ENCODE measurements at places on chromosomes 13 and 19. TPM values are rescaled to one million over a fixed set of nuclear protein-coding genes. Genes with fewer than 3 reads are reported as not detected.
A peak's percentile ranks its signal among the peaks of the same experiment; 100 is the strongest.

DNA sequence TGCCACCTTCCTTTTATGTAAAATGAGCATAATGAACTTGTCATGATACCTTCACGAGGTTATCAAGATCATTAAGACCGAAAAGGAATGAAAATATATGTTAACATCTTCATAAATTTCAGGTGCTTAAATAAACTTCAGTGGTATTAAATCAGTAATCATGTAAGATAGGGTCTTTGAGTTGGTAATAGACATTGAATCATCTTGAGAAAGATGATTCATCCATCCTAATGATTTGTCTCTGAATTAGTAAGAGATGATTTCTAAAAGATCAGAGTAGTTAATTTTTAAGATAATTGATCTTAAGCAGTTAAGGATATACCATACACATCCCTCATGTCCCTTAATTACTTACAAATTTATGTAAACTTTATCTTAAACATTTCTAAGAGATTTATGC, 52.0 kb downstream of the COG3 start:
- H3K27ac ChIP-seq: no peak overlapping the region
- H3K4me3 ChIP-seq: no peak overlapping the region
- no peaks in the 10 kb centered on the region for H3K27me3 ChIP-seq
- no peaks in the 10 kb centered on the region for H3K4me1 ChIP-seq
- H3K36me3 ChIP-seq: peaks cover 25% of the 10 kb centered on the region

GRCh38 chr13:79451500-79451962, 29.4 kb upstream of the NDFIP2 start:
- H3K36me3 ChIP-seq: no peaks in the 10 kb centered on the region
- no peak overlapping the region for H3K4me3 ChIP-seq
- H3K4me1 ChIP-seq: no peaks in the 10 kb centered on the region

ZNF878 gene
- total RNA-seq: 5.6 TPM

ZNF468 gene
- 34.7 TPM for total RNA-seq

DNA sequence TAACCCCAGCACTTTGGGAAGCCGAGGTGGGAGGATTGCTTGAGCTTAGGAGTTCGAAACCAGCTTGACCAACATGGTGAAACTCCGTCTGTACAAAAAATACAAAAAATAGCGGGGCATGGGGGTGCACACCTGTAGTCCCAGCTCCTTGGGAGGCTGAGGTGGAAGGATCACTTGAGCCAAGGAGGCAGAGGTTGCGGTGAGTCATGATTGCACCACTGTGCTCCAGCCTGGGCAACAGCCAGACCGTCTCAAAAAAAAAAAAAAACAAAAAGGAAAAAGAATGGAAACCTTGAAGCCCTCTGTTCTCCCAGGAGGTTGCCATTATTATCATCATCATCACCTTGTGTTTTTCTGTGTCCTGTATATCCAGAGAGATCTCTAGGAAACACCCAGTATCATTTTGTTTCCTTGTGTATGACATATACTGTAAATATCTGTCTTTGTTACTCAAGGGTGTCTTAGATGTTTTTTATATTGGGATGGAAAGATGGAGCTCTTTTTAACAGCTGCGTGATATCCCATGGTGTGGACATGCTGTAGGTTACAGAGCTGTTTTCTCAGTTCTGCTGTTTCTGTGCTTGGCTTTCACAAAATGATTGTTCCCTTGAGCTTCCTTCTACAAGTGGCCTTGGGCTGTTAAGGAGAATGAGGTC, 11.8 kb downstream of the CHAF1A start:
- peaks cover 3% of the 10 kb centered on the region for H3K4me1 ChIP-seq
- H3K4me3 ChIP-seq: peak overlapping the region; percentile 71
- peak overlapping the region; percentile 11 for H3K27ac ChIP-seq
- H3K27me3 ChIP-seq: no peaks in the 10 kb centered on the region

DNA sequence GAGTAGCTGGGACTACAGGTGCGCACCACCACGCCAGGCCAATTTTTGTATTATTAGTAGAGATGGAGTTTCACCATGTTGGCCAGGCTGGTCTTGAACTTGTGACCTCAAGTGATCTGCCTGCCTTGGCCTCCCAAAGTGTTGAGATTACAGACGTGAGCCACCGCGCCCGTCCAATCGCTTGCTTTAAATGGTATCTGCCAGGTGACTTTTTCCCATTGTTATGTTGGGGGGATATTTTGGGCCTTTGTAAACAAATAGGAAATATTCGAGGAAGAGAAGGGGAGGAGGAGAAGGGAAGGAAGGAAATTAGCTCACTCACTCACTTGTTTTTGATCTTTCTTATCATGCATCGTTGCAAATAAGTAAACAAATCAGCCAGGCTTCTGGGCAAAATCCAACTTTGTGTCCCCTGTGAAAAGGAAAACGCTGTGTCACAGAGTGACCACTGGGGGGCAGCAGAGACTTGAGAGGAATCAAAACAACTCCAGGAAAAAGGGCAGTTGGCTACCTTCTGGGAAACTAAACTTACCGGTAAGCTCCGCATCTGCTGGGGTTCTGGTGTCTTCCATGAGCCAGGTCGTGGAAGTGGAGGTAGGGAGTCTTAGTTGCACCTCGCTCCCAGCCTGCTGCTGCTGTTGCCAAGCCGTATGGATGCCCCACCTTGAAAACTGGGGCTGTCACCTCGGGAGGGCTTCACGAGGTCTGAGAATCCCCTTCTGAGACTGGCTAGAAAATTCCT, 9.3 kb upstream of the RANBP3 start:
- no peak overlapping the region for H3K27ac ChIP-seq
- H3K36me3 ChIP-seq: no peaks in the 10 kb centered on the region
- no peak overlapping the region for H3K4me3 ChIP-seq
- no peaks in the 10 kb centered on the region for H3K27me3 ChIP-seq

DNA sequence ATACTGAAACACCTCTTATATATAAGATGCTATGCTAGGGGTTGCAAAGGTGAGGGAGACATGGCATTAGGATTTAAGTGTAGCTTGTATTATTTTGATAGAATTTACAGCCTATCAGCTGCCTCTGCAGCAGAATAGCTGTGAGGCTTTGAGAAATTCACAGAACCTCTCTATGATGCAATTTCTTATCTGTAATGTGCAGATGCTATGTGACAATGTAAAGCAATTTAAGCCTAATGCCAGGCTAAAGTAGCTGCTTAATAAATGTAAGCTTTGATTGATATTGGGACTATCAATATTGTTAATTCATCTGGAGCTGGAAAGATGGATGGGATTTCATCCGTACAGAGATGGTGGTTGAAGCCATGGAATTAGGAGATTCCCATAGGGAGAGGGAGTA, 1.6 kb downstream of the ADGRE3 start:
- H3K4me3 ChIP-seq: no peak overlapping the region
- no peaks in the 10 kb centered on the region for H3K4me1 ChIP-seq
- DNase-seq: no peak
- no peaks in the 10 kb centered on the region for H3K36me3 ChIP-seq
- H3K27ac ChIP-seq: no peak overlapping the region
- H3K27me3 ChIP-seq: no peaks in the 10 kb centered on the region

DNA sequence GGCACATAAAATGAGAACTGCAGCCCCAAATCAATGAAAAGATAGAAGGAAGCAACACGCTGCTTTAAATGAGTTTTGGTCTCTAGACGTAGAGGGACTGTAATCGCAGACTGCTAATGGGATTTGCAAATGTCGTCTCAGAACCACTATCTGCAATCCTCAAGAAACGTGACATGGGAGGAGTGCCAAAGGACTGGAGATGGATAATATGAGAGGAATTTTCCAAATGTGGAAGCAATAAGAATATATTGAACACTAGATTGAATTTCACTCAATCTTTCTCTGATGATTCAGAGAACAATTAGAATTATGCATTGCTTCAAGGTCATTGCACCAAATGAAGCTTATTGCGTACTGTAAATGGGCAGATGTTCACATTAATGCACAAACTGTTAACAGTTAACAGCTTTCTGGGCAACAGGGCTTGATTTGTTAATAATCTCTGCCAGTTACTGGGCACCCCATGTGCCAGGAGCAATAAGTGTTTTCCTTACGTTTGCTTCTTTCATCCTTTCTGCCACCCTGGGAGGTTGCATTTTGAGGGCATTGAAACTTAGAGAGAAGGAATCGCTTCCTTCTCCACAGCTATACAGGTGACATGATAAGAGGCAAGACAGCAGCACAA, 62.8 kb upstream of the WASF3 start:
- 0 out of 2 replicates have a peak, but pooled peaks cover 4% of the 10 kb centered on the region for H3K4me1 ChIP-seq
- H3K27ac ChIP-seq: no peak overlapping the region
- H3K27me3 ChIP-seq: no peaks in the 10 kb centered on the region

DNA sequence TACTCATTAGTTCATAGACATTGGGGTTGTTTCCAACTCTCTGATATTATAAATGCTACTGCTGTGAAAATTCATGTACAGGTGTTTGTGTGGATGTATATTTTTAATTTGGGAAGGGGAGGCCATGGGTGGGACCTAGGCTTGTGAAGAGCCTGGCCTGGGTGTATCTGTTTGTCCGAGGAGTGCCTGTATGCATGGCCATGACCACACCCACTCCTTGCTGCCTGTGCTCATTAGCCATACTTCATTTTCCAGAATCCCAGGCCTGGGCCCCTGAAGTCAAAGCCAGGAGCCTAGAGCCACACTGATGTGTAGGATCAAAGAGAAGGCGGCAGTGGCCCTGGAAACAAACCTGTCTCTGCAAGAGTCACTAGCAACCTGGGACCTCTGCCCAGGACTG, 10.4 kb downstream of the ERVK3-1 start:
- no peak overlapping the region for H3K27ac ChIP-seq
- H3K27me3 ChIP-seq: no peaks in the 10 kb centered on the region
- peaks cover 45% of the 10 kb centered on the region for H3K36me3 ChIP-seq
- H3K4me1 ChIP-seq: no peaks in the 10 kb centered on the region

POP4 gene
- total RNA-seq: 53.6 TPM

IGFL4 gene
- total RNA-seq: 0.33 TPM

FFAR2 gene
- not detected for total RNA-seq

DNA sequence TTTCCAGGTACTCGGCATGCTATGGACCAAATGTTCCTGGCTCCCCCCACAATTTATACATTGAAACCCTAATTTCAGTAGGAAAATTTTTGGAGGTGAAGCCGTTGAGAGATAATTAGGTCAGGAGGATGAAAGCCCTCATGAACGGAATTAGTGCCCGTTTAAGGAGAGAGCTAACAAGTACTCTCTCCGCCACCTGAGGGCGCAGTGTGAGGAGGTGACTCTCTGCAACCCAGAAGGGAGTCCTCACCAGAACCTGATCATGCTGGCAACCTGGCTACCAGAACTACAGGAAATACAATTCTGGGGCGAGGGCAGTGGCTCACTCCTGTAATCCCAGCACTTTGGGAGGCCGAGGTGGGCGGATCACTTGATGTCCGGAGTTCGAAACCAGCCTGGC, 397.8 kb downstream of the SLITRK5 start:
- H3K27ac ChIP-seq: no peak overlapping the region
- no peaks in the 10 kb centered on the region for H3K36me3 ChIP-seq
- no peaks in the 10 kb centered on the region for H3K27me3 ChIP-seq
- H3K4me3 ChIP-seq: no peak overlapping the region
- H3K4me1 ChIP-seq: no peaks in the 10 kb centered on the region

- H3K27ac ChIP-seq: no peak overlapping the region
- DNase-seq: no peak
- no peaks in the 10 kb centered on the region for H3K4me1 ChIP-seq
- H3K27me3 ChIP-seq: no peaks in the 10 kb centered on the region
Measured at GRCh38 chr19:56969759-56970178, 129.2 kb upstream of the PEG3 start.

GRCh38 chr19:28727480-28728159, 485.3 kb downstream of the UQCRFS1 start:
- H3K27ac ChIP-seq: no peak overlapping the region
- H3K36me3 ChIP-seq: no peaks in the 10 kb centered on the region
- no peaks in the 10 kb centered on the region for H3K4me1 ChIP-seq
- no peak overlapping the region for H3K4me3 ChIP-seq
- DNase-seq: peak; percentile 83
- no peaks in the 10 kb centered on the region for H3K27me3 ChIP-seq

LSR gene
- total RNA-seq: 152 TPM

DNA sequence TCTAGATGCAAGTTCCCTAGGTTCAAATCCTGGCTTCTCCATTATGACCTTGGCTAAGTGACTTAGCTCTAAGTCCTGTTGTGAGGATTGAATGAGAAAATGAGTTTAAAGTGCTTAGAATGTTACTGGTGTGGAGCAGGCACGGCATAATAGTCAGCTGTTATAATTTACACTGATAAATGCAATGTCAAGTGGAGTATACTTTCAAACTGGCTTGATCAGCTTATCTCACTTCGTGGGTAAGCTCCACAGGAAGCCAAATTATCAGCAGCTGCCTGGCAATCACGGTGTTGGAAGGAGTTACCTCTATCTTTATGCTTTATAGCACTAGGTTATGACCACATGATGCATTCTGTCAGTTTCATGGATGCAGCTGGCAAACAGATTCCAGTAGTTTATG, 272.8 kb downstream of the OLFM4 start:
- no peaks in the 10 kb centered on the region for H3K36me3 ChIP-seq
- no peak overlapping the region for H3K4me3 ChIP-seq
- H3K4me1 ChIP-seq: no peaks in the 10 kb centered on the region
- no peak for DNase-seq

DNA sequence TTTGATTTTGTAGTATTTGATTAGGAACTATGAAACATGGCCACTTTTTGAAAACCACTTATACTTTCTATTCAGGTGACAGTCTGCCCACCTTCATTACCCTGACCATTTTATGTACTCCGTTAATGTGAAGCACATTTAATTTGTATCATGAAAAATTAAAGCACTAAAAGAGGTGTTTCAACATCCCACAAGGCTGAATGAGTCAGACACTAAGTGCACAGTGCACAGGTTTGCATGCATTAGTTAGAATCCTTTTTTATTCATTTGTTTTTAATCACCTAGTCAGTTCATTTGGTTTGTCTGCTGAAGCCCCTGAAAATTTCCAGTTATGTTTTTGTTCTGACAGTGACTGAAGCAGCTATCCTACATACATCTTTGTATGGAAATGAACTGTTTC, 271.0 kb downstream of the SLITRK5 start:
- H3K27ac ChIP-seq: no peak overlapping the region
- no peaks in the 10 kb centered on the region for H3K27me3 ChIP-seq
- no peaks in the 10 kb centered on the region for H3K36me3 ChIP-seq
- H3K4me3 ChIP-seq: no peak overlapping the region

DNA sequence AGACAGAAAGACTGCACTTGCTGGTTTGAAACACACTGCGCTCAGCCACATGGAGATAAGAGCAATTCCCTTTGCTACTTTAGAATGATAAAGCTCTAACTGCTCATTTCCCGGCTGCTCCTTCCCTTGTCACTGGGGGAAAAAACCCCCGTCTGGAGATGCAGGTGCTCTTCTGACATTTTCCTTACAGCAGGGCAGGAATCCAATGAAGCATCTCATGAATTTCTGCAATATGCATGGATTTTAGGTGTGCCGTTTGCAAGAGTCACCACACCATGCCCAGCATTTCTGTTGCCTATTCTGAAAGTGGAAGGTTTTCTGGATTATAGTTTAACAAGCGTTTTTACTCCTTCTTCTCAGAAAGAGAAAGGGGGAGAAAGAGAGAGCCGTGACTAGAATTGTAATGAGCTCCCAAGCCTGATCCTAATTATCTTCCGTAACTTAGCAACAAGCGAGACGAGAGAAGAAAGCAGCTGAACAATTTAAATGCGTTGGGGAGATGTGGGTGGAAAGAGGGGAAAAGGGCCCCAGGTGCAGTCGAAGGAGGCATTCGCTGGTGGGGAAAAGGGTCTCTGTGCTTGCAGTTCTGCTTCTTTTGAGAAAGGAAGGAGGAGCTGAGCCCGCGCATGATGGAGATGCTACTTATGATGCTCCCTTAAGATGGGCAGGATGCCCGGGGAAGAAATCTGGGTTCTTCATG, 76.6 kb upstream of the SPATA13 start:
- H3K4me3 ChIP-seq: no peak overlapping the region
- H3K27me3 ChIP-seq: 0 out of 2 replicates have a peak, but pooled peaks cover 2% of the 10 kb centered on the region
- H3K4me1 ChIP-seq: peaks cover 6% of the 10 kb centered on the region
- H3K36me3 ChIP-seq: no peaks in the 10 kb centered on the region
- DNase-seq: no peak

C19orf18 gene
- 0.33 TPM for total RNA-seq
